Activated CD8-positive, alpha-beta memory T cell treated with anti-CD3 and anti-CD28 coated beads, Interleukin-2, amount 10 ng/mL, durations not matched to agents 7 days and 5 days (primary cell): ENCODE measurements at places on chromosomes 6 and 20. TPM values are rescaled to one million over a fixed set of nuclear protein-coding genes. Genes with fewer than 3 reads are reported as not detected.
A peak's percentile ranks its signal among the peaks of the same experiment; 100 is the strongest.

GRCh38 chr6:133978896-133979240, 25.8 kb downstream of the TBPL1 start:
- no peak overlapping the region for H3K4me3 ChIP-seq
- peaks cover 18% of the 10 kb centered on the region for H3K36me3 ChIP-seq
- no peak overlapping the region for H3K27ac ChIP-seq
- H3K4me1 ChIP-seq = peaks cover 21% of the 10 kb centered on the region
- H3K27me3 ChIP-seq = no peaks in the 10 kb centered on the region

DNA sequence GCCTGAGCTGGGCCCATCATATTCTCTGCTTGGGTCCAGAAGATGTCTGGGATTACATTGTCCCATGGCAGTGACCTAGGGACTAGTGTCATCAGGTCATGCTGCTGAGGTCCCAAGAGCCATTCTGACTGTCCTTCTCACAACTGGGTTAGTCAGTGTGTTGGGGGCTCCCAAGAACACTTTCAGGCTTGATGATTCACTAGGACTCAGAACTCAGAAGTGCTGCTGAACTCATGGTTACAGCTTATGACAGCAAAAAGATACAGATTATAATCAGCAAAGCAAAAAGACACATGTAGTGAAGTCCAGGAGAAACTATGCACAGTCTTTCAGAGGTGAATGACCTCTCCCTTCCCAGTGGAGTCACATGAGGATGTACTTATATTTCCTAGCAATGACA, 107.8 kb downstream of the SYNE1 start:
- no peaks in the 10 kb centered on the region for H3K4me1 ChIP-seq
- H3K36me3 ChIP-seq = no peaks in the 10 kb centered on the region
- DNase-seq = no peak

DNA sequence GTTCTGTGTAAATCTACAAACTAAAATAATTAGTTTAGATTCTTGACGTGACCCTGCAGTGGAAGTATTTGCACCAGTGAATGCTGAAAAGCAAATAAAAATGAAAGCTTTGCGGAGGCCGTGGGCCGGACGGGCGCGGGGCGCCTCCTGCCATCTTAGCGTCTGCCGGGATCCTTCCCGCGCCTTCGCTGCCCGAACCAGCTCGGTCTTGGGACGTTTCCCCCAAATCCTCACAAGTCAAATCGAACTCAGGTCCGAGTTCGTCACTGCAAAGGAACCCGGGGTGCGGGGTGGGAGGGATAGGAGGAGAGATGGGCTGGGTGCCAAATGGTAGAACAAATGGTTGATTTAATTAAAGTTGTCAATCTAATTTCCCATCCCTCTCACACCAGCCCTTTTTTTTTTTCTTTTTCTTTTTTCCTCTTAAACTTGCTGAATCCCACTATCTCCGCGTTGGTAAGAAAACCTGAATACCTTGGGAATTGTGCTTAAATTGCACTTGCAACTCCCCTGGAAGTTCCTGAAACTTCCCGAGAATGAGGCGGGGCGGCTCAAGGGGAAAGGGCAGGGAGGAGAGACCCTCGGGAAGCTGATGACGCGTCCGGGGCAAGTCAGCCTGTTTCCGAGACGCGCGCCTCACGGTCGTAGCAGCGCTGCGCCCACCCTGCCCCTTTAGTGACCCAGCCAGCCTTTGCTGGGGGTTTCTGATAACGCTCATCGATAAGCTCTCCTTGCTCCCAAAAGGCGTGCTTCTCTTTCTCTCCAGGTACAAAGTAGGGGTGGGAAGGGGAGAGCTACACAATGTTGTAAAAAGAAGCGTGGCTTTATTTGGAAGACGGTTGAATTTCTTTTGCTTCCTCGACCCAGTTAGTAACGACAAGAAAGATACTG, 1.8 kb downstream of the GJA1 start:
- H3K27me3 ChIP-seq = peaks cover 44% of the 10 kb centered on the region
- H3K36me3 ChIP-seq = no peaks in the 10 kb centered on the region
- H3K27ac ChIP-seq = no peak overlapping the region

- H3K27ac ChIP-seq = no peak overlapping the region
- H3K27me3 ChIP-seq = peaks cover 2% of the 10 kb centered on the region
- H3K36me3 ChIP-seq = no peaks in the 10 kb centered on the region
- H3K4me1 ChIP-seq = no peaks in the 10 kb centered on the region
Observed at GRCh38 chr6:95232446-95232845, 344.9 kb upstream of the MANEA start.

DNA sequence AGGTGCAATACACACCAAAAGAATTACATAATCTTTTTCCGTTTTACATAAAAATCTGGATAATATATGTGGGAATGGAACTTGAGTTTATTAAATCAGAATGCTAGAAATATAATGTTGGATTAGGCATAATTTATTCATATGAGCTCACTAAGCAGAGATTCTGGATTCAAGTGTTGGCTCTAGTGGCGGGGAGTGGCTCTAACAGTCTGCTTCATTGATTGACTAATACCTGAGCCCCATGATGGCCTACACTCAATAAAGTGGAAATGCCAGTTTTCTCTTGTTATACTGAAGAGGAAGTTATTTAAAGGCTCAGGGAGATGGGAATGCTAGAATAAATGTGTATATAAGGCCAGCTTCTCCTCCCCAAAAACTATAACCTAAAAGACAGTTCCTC, 285.5 kb upstream of the MOCS1 start:
- H3K27me3 ChIP-seq = peaks cover 2% of the 10 kb centered on the region
- DNase-seq = no peak
- no peak overlapping the region for H3K27ac ChIP-seq

GRCh38 chr20:10951216-10951615, 277.4 kb upstream of the JAG1 start:
- no peaks in the 10 kb centered on the region for H3K4me1 ChIP-seq
- no peak overlapping the region for H3K27ac ChIP-seq
- DNase-seq = no peak

GRCh38 chr6:165744555-165745228, 81.7 kb upstream of the PDE10A start:
- no peak overlapping the region for H3K4me3 ChIP-seq
- H3K27me3 ChIP-seq = no peaks in the 10 kb centered on the region
- no peak overlapping the region for H3K27ac ChIP-seq
- DNase-seq = no peak
- H3K36me3 ChIP-seq = no peaks in the 10 kb centered on the region

- H3K36me3 ChIP-seq = peaks cover 35% of the 10 kb centered on the region
- H3K27ac ChIP-seq = no peak overlapping the region
- no peaks in the 10 kb centered on the region for H3K4me1 ChIP-seq
- no peak for DNase-seq
- no peaks in the 10 kb centered on the region for H3K27me3 ChIP-seq
Observed at GRCh38 chr20:35901678-35902544, 52.4 kb downstream of the SCAND1 start.

DNA sequence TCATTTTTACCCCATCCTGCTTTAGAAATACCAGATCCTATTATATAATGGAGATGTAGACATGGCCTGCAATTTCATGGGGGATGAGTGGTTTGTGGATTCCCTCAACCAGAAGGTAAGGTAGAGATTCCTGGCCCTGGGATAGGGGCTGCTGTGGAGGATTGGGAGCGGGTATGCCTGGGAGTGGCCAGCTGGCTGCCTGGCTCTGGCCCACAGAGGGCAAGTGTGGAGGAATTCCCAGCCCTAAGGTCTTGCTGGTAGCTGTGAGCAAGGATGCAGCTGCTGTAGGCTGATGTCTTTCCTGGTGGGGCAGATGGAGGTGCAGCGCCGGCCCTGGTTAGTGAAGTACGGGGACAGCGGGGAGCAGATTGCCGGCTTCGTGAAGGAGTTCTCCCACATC, 6.6 kb downstream of the CTSA start:
- no peak overlapping the region for H3K27ac ChIP-seq
- DNase-seq = no peak
- H3K4me3 ChIP-seq = no peak overlapping the region
- H3K4me1 ChIP-seq = peaks cover 21% of the 10 kb centered on the region
- peaks cover 4% of the 10 kb centered on the region for H3K36me3 ChIP-seq

GRCh38 chr20:37282556-37282955, 6.9 kb upstream of the MANBAL start:
- H3K4me1 ChIP-seq = no peaks in the 10 kb centered on the region
- no peaks in the 10 kb centered on the region for H3K36me3 ChIP-seq
- H3K4me3 ChIP-seq = no peak overlapping the region
- H3K27ac ChIP-seq = no peak overlapping the region

DNA sequence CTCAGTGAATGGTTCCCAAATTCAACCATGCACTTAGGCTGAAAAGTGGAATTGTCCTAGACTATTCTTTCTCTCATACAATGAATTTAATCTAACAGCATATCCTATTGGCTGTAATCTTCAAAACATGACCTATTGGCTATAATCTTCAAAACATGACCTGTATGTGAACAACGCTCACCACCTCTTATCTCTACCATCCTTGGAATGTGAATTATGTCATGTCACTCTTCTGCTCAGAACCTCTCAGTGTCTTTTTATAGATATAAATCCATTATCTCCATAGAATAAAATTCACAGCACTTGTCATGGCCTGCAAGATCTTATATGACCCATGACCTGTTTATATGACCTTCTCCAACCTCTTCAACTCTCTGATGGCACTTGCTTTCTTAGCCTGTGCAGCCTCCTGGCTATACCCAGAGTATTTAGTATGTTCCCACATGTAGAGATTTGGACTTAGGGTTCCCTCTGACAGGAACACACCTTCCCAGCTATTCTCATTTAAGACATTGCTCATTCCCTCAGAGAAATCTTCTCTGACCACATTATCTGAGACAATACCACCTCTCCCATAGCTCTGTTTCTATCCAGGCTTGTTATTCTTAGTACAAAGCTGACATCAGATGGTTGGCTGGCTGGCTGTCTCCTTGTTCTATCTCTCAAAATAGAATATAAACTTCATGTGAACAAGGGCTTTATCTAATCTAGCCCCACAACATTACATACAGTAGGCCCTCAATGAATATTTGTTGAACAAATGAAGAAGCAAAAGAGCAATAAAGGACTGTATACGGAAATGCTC, 275.0 kb upstream of the PREP start:
- no peak overlapping the region for H3K27ac ChIP-seq
- DNase-seq = no peak
- H3K4me1 ChIP-seq = peaks cover 16% of the 10 kb centered on the region

- H3K27me3 ChIP-seq = no peaks in the 10 kb centered on the region
- H3K4me1 ChIP-seq = peaks cover under 1% of the 10 kb centered on the region
- no peak overlapping the region for H3K27ac ChIP-seq
- no peak for DNase-seq
Observed at GRCh38 chr6:38215225-38215624, 395.7 kb downstream of the ZFAND3 start.

GRCh38 chr6:15588971-15589634, 73.7 kb downstream of the DTNBP1 start:
- no peak overlapping the region for H3K4me3 ChIP-seq
- H3K36me3 ChIP-seq = peaks cover 4% of the 10 kb centered on the region
- H3K27ac ChIP-seq = no peak overlapping the region
- DNase-seq = peak; percentile 45

DNA sequence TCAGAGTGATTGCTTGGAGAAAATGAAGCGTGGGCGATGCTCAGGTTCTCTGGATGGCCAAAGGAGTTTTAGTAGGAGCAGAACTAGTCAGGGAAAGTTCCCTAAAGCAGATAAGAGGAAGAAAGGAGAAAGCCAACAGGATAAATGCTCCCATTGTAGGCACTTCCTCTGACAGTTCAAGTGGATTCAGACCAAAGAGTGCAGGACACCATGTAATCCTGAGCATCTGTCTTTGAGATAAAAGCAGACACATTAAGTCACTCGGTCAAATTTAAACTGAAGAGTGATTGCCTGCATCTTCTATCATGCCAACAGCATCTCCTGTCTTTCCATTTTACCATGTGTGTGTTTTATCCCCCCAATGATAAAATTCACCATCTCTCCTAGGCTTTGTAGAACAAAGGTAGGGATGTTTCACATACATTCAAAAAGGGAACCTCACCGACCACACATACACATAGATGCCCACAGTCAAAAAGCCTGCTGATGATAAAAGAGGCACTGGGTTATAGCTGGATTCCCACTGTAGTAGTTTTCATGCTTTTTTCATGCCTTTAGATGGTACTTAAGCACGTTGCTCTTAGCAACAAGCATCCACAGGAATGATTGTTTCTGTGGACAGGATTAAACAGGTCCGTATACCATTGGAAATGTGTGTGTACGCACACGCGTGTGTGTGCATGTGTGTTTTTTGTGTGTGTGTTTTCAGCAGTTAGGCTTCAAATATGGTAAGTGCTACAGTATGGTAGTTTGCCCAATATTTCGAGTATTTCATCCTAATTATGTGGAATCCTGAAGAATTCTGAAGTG, 7.0 kb downstream of the GRIK2 start:
- H3K4me3 ChIP-seq = no peak overlapping the region
- H3K36me3 ChIP-seq = no peaks in the 10 kb centered on the region
- DNase-seq = no peak
- no peaks in the 10 kb centered on the region for H3K4me1 ChIP-seq

DNA sequence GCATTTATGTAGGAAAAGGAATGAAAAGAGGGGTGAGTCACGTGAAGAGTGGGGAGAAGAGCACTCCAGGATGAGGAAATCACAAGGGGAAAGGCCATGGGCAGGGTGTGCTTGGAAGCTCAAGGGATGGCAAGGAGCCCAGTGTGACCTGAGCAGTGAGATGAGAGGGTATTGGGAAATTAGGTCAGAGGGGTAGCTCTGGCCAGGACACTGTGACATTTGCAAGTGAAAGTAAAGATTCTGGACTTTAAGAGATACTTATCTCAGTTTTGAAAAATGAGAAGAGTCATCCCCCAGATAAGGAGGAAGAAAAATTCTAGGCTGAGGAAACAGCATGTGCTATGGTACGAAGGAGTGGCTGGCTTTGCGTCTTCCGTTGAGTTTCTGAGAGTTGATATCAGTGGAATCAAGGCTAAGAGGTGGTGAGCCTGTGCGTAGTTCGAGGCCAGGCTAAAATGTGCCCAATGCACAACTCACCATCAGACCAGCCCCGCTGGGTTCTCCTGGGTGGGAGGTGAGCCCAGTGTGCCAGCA, 79.9 kb downstream of the GCLC start:
- H3K27me3 ChIP-seq = peaks cover 15% of the 10 kb centered on the region
- H3K27ac ChIP-seq = no peak overlapping the region
- no peak for DNase-seq
- H3K4me1 ChIP-seq = peaks cover 2% of the 10 kb centered on the region
- no peak overlapping the region for H3K4me3 ChIP-seq
- H3K36me3 ChIP-seq = no peaks in the 10 kb centered on the region

GRCh38 chr6:75748743-75749538, at the start of gene MYO6:
Gene MYO6 (plus strand): TSS chr6:75749239. CDS start chr6:75817548, 68,309 bp downstream.
- H3K4me1 ChIP-seq = peaks cover 23% of the 10 kb centered on the region
- peak; percentile 59 for DNase-seq
- peaks cover 4% of the 10 kb centered on the region for H3K36me3 ChIP-seq
- H3K4me3 ChIP-seq = peak within 1 kb of the TSS; percentile 91

- H3K4me3 ChIP-seq = no peak overlapping the region
- peaks cover 7% of the 10 kb centered on the region for H3K27me3 ChIP-seq
- no peak overlapping the region for H3K27ac ChIP-seq
- DNase-seq = no peak
Observed at GRCh38 chr6:21614226-21614625, 20.7 kb downstream of the SOX4 start.

BPIFA3 gene
- not detected for total RNA-seq

ENPP4 gene
- 8.0 TPM for total RNA-seq

NUS1 gene
- total RNA-seq = 32.9 TPM

ADGRF5 gene
- total RNA-seq = not detected

GFOD1 gene
- total RNA-seq = 11.6 TPM

RBPJL gene
- not detected for total RNA-seq

KIF3B gene
- 19.9 TPM for total RNA-seq

LHFPL5 gene
- not detected for total RNA-seq

TSPO2 gene
- not detected for total RNA-seq

KIFC1 gene
- total RNA-seq = 187 TPM
